NCI-H460 (cell line): ENCODE measurements at places on chromosomes 5 and 9. TPM values are rescaled to one million over a fixed set of nuclear protein-coding genes. Genes with fewer than 3 reads are reported as not detected.

KIF4B gene
- total RNA-seq: 0.05 TPM in 1 of 2 replicates, not detected in the other

C7 gene
- total RNA-seq: not detected in 2 replicates

SPATA31D4 gene
- total RNA-seq: not detected in 2 replicates

GRCh38 chr5:135120951-135121350 lies 86.9 kb upstream of the PITX1 start:
- DNase-seq: no peak

DNA sequence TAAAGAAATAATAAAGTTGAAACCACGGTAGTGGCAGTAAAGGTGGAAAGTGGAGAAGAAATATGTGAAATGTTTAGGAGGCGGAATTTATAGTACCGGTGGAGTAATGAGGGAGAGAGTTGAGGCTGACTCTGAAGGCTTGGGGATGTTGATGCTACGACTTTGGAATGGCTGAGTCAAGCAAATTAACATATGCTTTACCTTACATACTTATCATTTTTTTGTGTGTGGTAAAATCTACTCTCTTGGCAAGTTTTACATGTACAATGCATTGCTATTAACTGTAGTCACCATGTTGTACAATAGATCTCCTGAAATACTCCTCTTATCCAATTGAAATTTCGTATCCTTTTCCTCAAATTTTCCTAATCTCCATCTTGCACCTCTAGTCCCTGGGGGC lies 179.0 kb downstream of the TAF11L14 start:
- no peak for DNase-seq

DNA sequence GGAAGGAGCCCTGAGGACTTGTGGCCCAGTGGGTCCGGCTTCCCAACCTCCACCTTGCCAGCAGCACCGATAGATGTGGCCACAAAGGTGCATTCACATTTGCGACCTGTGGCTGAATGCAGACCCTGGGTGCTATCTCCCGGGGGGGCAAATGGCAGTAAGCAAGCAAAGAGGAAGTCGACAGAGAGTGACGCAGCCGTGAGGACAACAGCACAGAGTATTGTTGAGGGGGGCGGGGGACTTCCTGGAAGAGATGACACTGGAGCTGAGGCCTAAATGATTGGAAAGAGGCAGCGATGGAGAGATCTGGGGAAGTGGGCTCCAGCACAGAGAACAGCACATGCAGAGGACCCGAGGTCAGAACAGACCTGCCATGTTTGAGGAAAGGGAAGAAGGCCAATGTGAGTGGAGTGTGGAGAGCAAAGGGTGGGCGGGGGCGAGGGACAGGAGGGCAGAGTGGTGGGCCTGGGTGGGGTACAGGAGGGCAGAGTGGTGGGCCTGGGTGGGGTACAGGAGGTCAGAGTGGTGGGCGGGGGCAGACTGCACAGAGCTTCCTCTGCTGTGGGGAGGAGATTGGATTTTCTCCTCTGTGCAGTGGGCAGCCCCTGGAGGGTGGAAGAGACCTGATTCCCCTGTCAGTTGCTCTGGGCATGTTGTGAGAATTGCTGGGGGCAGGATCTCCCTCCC lies 42.6 kb downstream of the ADAMTS2 start:
- DNase-seq: no peak

DNA sequence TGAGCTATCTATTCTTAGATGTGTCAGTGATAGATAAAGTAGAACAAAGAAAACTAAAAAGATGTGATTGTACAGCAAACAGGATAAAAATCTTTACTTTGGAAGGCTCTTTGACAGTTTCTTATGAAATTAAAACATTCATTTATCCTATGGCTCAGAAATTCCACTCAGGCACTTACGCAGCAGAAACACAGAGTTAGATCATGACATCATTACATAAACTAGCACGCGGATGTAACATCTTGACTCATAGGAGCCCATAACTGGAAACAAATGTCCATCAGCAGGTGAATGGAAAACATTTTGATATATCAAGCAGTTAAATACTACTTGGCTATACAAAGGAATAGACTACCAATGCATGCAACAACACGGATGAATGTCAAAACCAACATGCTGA lies 45.3 kb downstream of the ICE1 start:
- DNase-seq: peak; percentile 55
